ENCODE measurements at places on chromosomes 6 and 20.

DNA sequence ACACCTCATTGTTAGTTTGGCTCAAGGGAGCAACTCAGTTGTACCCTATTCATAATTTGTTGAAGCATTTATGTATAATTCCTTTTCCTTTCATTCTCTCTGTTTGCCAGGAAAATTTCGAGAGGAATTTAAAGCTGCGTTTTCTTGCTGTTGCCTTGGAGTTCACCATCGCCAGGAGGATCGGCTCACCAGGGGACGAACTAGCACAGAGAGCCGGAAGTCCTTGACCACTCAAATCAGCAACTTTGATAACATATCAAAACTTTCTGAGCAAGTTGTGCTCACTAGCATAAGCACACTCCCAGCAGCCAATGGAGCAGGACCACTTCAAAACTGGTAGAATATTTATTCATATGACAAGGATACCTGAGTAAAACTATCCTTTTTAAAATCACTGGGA lies 45.2 kb upstream of the GFRAL start:
- no peak for DNase-seq

DNA sequence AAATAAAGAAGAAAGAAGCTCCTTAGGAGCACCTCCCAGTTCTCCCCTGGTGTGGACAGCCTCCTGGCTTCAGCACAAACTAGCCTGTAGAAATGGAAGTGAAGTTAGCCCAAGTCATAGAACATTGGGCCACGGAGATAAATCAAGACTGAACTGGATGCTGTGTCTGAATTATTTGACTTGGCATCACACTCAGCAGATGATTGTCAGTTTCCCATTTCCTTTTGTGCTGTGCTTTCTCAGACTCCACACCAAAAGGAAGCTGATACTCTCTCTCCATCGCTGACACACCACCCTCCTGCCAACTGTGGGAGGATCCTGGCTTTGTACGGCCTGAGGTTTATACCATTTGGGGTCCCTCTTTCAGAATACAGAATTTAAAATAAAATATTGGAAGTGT lies 209.8 kb downstream of the TFAP2A start:
- DNase-seq = no peak

DNA sequence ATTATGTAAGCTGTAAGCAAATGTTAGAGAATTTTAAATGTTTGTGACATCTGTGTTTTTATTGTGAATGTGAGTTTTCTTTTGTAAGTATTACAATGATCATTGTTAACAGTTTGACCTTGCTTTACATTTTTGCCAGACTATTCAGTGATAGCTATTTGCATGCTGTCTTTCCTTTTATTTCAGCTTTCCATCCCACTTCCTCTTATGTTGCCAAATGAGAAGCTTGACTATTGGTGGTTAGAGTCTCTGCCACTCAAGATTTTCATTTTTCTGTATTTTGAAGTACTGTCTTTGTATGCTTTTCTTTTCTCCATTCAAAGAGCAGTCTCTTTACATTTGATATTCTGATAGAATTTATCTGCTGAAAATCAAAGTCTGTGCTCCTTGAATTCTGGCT lies 104.1 kb downstream of the PRIM2 start:
- no peak for DNase-seq

DNA sequence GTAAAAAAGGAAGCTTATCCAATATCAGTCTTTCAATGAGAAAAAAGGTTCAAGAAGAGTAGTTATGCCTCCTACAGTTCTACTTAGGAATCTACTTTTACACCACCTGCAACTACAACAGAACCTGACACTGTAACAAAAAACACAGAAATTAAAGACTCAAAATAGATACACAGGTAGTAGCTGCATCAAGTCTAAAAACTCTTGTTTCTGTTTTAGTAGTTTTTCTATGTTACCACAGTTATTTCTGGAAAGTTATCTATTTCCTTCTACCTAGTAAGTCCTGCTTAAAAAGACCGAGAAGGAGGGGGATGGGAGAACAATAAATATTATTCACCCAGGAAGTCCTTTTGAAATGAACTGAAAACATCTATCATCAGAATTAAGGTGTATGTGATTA lies 52.5 kb downstream of the ATG5 start:
- no peak for DNase-seq

GRCh38 chr20:16842486-16843120 lies 94.4 kb downstream of the OTOR start:
- DNase-seq = no peak

GRCh38 chr6:65935412-65935811 lies 228.4 kb upstream of the EYS start:
- DNase-seq = no peak

DNA sequence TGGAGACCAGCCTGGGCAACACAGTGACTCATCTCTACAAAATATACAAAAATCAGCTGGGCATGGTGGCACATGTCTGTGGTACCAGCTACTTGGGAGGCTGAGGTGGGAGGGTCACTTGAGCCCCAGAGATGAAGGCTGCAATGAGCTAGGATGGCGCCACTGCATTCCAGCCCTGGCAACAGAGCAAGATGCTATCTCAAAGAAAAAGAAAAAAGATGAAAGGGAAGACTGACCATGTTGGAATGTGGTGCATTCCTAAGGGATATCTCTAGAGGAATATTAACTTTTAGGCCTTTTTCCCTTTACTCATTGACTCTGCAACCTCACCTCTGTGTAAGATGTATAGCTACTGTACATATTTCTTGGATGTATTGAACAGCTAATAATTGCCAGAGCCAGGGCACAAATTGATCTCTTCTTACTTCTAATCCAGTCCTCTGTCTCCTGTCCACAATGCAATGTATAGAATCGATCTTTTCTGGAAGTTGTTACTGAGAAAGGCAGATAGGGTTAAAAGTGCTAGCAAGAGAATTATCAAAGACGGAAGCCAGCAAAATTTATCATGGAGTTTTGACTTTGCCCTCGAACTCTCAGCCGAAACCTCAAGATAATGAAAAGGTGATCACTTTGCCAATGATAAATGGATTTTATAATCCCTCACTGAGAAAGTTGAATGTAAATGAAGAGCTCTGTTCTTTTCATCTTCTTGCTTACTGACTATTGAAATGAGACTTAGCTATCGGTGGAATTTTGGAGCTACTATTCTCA lies 46.3 kb downstream of the GCNT2 start:
- DNase-seq = no peak

DNA sequence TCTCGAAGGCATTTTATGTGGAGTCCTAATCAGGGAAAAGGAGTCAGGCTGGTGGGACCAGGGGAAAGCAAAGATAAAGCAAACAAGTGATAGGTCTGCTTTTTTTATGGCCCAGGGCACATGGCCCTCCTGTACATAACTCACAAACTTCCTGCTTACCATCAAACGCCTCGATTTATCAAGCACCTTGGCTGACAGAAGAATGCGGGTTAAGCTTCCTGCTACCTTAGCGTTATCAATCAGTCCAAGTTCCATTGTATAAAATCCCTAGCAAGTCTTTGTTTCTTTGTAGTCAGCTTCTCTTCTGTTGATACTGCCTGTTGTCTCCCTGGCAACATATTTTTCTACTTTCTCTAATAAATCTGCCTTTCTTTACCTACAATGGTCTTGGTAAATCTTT lies 4.1 kb upstream of the TRIM27 start:
- DNase-seq = no peak

GRCh38 chr20:31430568-31431115 lies 9.8 kb upstream of the DEFB123 start:
- DNase-seq = no peak

DNA sequence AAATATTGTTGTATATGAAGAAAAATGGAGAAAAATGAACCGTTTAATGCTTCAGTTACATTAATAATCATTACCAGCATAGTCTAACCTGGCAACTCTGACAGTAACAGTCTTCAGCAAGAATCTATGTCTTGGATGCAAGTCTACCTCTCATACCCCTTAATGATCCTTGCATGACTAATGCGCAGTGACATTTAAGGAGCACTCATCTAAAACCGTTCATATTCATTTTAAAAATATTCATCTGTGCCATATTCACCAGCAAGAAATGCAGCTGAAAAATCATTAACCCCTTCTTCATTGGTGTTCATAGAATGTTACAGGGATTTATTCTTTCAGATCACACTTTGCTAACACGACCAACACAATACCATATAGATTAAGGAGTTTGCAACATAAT lies 227.2 kb upstream of the ASCC3 start:
- no peak for DNase-seq

- no peak for DNase-seq
Observed at GRCh38 chr20:50498071-50498776, 12.0 kb upstream of the PTPN1 start.

- peak; percentile 83 for DNase-seq
Observed at GRCh38 chr20:25022680-25023079, 30.1 kb upstream of the APMAP start.

- DNase-seq = no peak
Observed at GRCh38 chr6:25815194-25815593, 16.7 kb downstream of the SLC17A1 start.

DNA sequence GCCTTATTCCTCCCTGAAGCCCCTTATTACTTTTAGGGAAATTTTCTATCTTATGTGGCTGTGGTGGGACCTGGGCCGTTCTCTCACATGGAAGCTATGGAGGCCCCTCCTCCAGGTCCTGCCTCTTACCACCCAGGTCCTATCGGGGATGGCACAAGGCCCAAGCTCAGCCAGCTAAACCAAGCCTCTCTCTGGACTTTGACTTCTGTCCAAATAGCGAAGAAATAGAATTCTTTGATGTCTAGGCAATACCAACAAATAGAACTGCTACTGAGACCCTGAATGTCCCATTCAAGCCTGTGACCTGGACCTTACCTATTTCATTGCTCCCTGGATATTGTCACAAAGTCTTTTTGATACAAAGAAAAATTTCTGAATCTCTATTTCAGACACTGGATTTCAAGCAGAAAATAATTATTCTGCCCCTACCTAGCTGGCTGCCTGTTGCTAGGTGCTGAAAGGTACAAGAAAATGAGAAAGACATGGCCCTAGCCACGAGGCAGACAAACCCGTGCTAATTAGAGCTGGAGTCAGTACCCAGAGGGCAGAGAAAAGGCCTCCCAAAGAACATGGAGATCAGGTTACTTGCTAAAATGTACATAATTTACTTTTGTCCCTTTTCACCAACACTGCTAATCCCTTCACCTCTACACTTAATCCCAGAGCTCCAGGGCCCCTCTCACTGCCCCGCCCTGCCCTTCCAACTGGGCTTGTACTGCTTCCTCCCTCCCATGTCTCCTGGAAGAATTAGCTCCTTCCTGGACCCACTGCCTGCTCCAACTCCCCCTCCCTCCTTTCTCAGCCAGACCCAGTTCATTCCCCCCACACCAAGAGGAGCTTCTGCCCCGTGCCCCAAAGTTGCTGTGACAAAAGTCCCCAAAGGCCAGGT lies 15.5 kb upstream of the NNAT start:
- no peak for DNase-seq
